Stimulated activated naive CD8-positive, alpha-beta T cell treated with anti-CD3 and anti-CD28 coated beads, Interleukin-15, amount 100 ng/mL, for 72 hours (primary cell): ENCODE measurements at places on chromosomes 6 and 20.

- no peak for DNase-seq
These were observed 8.6 kb downstream of the AHCY start for GRCh38 chr20:34294563-34294962.

DNA sequence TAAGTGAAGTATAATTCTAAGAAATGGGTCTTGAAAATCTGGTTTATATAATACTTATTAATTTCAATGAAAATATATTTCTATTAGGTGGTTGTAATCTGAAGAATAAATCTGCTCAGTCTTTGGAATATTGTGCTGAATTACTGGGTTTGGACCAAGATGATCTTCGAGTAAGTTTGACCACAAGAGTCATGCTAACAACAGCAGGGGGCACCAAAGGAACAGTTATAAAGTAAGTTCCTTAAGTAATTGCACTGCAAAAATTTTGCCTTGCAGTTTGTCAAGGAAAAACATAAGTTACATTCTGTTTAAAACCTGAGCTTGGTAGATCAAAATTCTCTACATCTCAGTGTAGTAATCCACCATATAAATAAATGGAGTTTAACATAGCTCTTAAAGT, 106.0 kb downstream of the MYO6 start:
- DNase-seq, result no peak

DNA sequence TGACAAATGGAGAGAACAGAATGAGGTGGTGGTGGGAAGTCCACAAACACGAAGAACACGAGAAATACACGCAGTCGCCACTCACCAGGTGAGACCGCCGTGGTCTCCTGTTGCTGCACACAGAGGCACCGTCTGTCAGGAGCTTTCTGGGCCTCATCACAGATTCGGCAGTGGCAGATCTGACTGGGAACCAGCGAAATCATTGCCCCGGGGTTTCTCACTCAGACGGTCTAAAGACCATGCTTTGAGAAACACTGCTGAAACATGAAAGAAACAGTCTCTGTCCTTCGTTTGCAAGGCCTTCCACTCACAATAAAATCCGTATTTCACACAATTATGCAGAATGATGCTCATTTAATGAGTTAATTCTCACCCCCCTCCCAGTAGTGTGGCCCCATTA, 130.9 kb upstream of the AFDN start:
- DNase-seq, result no peak

DNA sequence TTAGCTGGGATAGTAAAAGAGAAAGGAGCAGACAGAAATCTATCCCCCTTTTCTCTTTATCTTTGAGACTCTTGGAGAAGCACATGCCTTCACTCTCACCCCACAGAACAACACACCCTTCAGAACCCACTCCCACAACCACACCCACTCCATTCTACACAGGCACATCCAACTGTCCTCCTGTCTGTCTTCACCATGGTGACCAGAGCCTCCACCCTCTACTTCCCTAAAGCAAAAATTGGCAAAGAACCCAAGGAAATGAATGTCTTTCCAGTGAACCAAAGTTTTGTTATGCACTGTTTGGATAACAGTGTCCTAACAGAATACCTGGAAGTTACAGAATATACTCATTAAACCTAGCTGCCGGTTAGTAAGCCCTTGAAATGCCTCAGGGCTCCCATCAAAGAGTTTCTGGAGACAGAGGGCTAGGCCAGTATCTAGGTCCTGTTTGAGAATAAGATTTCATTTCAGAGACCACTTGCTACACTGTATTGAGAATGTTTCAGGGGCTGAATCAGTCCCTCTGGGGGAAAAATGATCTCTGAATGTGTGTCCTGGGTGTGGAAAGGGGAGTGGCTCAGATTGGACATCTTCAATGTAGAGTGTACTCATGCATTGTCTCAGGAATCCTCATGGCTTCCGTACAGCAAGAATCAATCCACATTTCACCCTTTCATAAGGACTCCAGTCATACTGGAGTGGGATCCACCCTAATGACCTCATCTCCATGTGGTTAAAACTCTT, 101.1 kb downstream of the LY86 start:
- DNase-seq, result no peak

DNA sequence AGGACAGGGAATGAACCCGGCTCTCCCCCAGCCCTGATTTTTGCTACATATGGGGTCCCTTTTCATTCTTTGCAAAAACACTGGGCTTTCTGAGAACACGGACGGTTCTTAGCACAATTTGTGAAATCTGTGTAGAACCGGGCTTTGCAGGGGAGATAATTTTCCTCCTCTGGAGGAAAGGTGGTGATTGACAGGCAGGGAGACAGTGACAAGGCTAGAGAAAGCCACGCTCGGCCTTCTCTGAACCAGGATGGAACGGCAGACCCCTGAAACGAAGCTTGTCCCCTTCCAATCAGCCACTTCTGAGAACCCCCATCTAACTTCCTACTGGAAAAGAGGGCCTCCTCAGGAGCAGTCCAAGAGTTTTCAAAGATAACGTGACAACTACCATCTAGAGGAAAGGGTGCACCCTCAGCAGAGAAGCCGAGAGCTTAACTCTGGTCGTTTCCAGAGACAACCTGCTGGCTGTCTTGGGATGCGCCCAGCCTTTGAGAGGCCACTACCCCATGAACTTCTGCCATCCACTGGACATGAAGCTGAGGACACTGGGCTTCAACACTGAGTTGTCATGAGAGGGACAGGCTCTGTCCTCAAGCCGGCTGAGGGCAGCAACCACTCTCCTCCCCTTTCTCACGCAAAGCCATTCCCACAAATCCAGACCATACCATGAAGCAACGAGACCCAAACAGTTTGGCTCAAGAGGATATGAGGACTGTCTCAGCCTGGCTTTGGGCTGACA, 28.8 kb upstream of the ZBP1 start:
- DNase-seq, result no peak

- no peak for DNase-seq
These were observed 303.8 kb upstream of the THEMIS start for GRCh38 chr6:128204616-128205015.

GRCh38 chr20:1891263-1892118, 3.7 kb upstream of the SIRPA start:
- no peak for DNase-seq

GRCh38 chr6:35139924-35140638, 1.1 kb downstream of the TCP11 start:
- peak; percentile 41 for DNase-seq

GRCh38 chr6:166589337-166589731, 2.9 kb upstream of the RAMACL start:
- DNase-seq, result no peak

- no peak for DNase-seq
These were observed 1075.5 kb downstream of the KHDRBS2 start for GRCh38 chr6:61210549-61210948.

GRCh38 chr6:82331031-82331773, 32.4 kb upstream of the TPBG start:
- DNase-seq, result no peak

GRCh38 chr6:146153040-146153758, 124.3 kb downstream of the GRM1 start:
- DNase-seq, result no peak

- DNase-seq, result no peak
These were observed 64.4 kb downstream of the PSMG4 start for GRCh38 chr6:3323148-3323547.

DNA sequence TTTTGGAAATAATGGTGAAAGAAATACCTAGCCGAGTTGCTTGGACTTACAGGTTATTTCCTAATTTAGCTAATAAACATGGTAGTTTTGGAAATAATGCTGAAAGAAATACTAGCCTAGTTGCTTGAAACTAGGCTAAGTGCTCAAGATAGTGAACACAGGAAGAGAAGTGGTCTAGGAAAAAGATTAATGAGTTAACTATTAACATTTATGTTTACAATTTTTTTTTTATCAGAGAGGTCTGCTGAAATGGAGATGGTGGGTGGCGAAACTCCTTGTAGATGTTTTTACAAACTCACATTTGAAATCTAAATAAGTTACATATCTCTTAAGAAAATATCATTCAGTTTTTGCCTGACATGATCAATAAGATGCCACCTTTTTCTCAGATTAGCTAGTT, 39.2 kb downstream of the MAPK14 start:
- DNase-seq, result no peak

GRCh38 chr6:148811459-148811858, 64.6 kb downstream of the UST start:
- no peak for DNase-seq

DNA sequence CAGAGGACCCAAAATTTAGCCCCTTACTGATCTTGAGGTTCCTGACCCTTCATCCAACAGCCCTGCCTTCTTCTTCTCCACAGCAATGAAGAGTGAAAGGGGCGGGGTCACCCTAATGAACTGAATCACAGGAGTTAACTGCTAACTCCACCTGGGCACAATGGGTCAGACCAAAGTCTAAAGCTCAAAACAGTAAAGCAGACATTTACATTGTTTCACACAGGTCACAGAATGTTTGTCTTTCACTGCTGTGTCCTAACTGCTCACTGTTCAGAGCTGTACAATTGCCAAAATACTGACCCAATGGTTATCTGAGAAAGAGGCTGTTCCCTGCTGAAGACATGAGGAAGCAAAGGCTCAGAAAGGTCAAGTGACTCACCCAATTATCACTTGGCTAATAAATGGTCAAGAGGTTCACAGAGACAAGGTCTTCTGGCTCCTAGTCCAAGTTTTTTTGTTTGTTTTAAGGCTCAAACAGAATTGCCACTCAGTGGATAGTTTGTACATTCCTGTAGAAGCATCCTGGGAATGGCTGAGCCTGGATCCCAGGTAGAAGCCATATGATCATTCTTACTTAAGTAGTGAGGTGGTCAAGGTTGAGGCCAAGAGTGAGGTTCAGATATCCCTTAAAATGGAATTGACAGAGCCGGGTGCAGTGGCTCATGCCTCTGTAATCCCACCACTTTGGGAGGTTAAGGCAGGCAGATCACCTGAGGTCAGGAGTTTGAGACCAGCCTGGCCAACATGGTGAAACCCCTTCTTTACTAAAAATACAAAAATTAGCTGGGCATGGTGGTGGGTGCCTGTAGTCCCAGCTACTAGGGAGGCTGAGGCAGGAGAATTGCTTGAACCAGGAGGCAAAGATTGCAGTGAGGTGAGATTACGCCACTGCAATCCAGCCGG, 35.1 kb upstream of the FAM83C start:
- DNase-seq, result no peak

DNA sequence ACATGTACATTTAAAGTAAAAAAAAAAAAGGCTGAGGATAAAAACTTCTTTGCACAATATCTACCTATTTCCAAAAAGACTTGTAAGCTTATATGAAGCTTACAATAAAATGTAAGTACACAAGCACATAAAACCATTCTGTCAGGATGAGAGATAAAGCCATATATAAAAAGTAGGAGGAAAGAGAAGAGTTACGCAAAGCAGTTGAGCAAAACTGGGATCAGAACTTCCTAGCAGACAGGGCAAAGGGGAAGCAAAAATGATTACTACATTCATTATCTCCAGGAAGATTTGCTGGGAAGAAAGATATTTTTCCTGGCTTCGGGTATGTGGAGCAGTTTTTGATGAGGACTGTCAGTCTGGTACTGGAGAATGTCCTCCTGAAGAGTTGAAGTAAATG, 198.1 kb downstream of the MTFR2 start:
- DNase-seq, result no peak

GRCh38 chr6:41428996-41429421, 93.6 kb downstream of the NCR2 start:
- peak; percentile 24 for DNase-seq

GRCh38 chr6:83536647-83537589, 24.6 kb downstream of the PRSS35 start:
- no peak for DNase-seq

GRCh38 chr20:4603724-4604123, 118.0 kb upstream of the PRND start:
- no peak for DNase-seq

- DNase-seq, result no peak
These were observed 522.8 kb upstream of the AGPAT4 start for GRCh38 chr6:161796681-161797080.

DNA sequence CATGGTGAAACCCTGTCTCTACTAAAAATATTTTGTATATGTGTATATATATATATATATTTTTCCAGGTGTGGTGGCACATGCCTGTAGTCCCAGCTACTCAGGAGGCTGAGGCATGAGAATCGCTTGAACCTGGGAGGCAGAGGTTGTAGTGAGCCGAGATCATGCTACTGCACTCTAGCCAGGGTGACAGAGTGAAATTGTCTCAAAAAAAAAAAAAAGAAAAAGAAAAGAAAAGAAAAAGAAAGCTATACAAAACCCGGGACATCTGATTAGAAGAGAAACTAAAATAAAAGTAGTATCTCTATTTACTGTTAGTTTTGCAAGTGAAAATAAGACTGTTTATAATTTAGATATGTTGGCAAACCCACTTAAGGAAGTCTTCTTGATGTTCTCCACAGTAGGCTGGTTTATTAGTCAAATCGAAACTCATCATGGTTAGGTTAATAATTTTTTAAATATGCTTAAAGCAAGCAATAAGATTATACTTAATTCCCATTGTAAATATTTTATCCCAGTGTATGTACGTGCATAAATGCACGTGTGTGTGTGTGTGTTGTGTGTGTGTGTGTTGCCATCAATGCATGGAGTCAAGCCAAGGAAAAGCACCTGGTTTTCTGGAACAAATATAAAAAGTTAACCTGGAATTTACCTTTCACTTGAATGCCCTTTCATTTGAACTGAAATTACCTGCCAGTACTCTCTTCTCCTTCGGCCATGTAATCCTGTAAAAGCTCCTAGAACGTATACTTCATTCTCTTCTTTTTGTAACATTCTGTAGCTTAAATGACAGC, 7.1 kb downstream of the VNN2 start:
- no peak for DNase-seq

- no peak for DNase-seq
These were observed 7.6 kb downstream of the GLO1 start for GRCh38 chr6:38695227-38695900.

GRCh38 chr6:1577146-1577680, 32.5 kb upstream of the FOXC1 start:
- no peak for DNase-seq

DNA sequence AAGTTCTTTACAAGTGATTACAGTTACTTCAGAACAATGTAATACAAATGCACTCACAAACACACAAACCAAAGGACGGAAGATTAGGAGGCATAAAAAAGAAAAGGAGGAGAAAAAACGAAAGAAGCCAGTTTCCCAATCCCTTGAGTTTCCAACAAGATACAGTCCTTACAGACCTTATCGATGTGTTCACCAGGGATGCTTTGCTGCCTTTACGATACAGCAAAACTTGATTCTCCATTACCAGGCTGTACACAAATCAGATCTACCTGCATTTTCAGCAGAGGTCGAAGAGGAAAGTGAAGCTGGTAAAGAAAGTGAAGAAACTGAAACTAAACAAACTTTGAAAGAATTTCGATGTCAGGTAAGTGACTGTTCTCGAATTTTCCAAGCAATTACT, 62.6 kb upstream of the SMIM8 start:
- no peak for DNase-seq

DNA sequence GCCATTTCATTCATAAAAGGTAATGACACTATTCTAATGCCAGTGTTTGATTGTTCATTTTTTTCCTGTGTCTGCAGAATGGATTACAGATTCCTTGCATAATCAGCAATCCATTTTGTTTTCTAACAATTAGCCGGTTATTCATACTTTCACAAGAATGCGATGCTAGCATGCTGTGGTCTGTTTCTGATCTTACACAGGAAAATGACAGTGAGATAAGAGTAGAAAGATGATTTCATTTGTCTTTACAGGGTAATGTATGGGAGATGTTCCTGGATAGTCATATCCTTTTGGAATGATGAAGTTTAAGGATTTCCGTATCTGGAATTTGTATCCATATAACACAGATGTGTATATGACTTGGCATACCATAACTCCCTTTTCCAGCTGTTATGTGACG, 207.3 kb downstream of the FARS2 start:
- no peak for DNase-seq
